ENCODE measurements at places on chromosomes 4 and X.

- DNase-seq = no peak
Observed at GRCh38 chr4:62399242-62399641, 1199.1 kb downstream of the ADGRL3 start.

DNA sequence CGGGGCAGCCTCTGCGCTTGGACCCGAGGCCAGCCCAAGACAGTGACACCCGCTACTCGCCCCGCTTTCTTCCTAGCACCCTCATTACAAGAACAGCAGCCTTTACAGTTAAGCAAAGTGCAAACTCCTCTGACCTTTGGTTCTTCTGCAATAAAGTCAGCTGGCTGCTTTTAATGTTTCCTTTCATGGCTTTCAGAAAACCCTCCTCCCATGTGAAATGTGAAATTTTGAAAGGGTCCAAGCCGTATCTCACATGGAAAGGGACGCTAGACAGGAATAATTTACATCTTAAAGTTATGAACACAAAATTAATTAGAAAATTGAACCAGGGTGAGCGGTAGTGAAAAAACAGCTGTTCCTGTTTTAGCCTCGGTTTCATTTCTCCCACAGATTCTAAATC lies 520.1 kb upstream of the FRG1 start:
- DNase-seq = no peak

DNA sequence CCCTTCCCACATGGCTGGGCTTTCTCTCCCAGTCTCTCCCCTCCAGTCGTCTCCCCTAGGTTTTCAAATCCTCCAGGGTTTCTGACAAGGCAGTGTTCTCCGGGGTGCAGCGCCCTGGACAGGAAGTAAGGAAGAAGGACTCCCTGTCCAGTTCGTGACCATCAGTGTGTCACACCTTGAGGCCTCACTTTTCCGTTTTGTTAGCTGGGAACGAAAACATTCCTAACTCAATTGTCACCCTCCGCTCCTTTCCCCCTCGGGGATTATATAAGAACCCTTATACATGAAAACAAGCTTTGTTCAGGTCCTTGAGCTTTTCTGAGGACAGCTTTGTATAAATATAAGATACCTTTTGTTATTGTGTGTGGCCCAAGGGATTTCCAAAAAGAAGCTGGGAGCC lies 92.1 kb downstream of the KDR start:
- DNase-seq = no peak

DNA sequence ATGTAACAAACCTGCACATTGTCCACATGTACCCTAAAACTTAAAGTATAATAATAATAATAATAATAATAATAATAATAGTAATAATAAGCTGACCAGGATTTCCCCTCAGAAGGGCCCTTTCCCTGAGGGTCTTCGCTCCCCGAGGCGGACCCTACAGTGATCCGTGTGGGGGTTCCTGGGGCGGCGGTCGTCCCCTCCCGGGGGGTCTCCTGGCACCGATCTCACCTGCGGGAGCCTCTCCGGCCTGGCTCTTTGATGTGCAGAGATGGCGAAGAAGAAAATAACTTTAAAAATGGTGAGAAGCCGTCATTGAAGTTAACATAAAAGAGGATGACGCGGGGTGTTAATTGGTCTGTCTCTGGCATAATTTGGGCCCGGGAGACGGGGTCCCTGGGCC lies 48.2 kb upstream of the PPP2R3B start:
- DNase-seq = no peak
